ENCODE measurements at places on chromosomes 1 and 21.

- DNase-seq = no peak
Measured at GRCh38 chr1:82321794-82322193, 521.1 kb downstream of the ADGRL2 start.

GRCh38 chr1:214280386-214281020, 456 bp upstream of the SMYD2 start:
- DNase-seq = peak; percentile 40

- no peak for DNase-seq
Measured at GRCh38 chr1:172121081-172121717, 279.9 kb downstream of the DNM3 start.

DNA sequence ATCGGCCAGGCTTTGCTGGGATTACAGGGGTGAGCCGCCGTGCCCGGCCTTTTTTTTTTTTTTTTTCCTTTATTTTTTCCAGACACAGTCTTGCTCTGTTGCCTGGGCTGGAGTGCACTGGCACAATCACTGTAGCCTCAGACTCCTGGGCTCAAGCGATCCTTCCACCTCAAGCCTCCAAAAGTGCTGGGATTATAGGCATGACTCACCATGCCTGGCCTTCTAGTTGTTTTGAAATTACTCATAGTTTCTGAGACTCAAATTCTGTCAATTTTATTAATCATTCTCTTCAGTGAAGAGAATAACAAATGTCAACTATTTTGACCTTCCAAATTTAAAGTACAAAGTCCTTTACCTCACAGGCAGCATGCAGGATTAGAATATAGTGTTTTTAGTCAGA, 374.5 kb downstream of the PLA2G4A start:
- DNase-seq = no peak

DNA sequence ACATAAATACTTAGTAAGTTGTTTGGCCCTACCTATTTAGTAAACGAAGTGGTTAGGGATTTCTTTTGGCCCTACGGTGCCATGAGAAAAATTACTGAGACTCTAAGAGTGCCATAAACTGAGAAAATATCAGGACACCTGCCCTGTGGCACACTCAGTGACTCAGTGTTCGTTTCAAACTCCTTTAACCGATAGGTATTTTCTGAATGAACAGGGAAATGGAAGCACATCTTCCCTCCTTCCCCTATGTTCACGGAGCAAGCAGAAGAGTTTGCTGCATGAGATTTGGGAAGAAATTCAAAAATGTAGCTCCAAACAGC, 134.2 kb downstream of the KAZN start:
- no peak for DNase-seq

- no peak for DNase-seq
Measured at GRCh38 chr1:39450956-39451606, 40.4 kb upstream of the BMP8A start.

DNA sequence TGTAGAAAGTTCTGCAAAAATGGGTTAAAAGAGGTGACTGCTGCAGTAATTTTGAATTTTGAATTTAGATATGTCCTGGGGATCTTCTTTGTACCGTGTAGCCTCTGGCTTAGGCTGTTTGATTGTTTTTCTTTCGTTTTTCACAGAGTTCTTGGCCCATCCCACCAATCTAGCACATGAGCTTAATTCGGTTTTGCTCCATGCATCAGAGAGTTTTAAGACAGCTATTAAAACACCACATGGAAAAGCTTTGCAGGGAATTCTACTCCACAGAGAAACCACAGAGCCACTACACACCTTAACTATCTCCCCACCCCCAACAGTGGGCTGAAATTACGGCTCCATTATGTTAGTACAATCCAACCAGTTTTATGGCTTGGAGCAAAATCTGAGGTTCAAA, 25.5 kb downstream of the SPAG17 start:
- DNase-seq = no peak
